CD14-positive monocyte (primary cell): ENCODE measurements at places on chromosomes 4 and X. TPM values are rescaled to one million over a fixed set of nuclear protein-coding genes. Genes with fewer than 3 reads are reported as not detected.

GRCh38 chrX:17814557-17814956 lies 46.5 kb downstream of the RAI2 start:
- DNase-seq: no peak

DNA sequence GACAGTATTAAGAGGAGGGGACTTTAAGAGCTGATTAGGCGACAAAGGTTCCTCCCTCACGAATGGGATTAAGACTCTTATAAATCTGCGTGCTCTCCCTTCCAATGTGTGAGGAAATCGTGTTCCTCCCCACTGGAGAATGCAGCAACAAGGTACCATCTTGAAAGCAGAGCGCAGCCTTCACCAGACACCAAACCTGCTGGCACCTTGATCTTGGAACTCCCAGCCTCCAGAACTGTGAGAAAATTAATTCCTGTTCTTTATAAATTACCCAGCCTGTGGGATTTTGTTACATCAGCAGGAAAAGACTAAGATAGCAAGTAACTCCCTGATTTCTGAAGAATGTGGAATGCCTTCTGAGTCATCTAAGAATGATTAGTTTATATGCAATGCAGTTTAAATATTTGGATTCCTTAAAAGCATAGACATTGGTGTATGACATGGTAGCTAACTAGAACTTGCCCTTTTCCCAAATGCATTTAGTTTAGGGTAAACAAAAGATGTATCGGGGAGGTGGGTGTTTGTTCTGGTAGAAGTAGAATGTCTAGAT lies 86.1 kb downstream of the USP46 start:
- no peak for DNase-seq

DNA sequence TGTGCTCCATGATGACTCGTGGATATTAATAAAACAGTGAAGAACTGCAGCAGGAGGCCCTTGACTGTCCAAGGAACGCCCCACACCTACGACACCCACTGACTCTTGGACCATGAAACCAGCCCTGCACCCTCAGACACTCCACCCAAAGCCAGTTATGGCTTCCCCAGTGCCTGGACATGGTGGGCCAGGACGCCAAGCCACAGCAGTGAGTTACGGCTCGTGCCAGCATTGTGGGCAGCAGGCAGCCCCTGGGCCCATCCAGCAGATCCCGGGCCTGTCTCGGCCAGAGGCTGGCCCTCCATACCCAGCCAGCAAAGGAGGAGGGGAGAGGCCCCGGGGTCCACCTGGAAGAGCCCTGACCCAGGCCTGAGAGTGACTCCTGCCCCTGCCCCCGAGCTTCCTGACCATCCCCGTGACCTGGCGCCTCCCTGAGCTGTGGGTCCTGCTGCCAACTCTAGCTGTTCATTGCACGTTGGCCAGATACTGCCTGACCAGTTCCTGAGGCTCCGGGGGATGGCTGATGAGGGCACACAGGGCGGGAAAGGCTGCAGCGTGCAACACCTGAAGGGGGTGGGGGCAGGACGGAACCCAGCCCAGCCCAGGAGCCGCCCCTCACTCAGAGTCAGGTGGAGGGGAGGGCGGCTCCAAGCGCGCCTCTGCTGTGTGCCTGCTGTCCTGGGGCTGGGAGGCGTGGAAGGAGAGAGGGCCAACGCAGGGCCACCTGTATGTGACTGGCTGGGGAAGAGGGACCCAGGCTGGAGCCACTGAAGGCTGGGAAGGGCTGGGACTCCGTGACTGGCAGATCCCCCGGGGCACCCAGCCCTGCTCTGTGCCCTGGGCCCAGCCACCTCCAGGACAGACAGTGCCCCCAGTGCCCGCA lies 739 bp downstream of the SLC49A3 start:
- no peak for DNase-seq

GRCh38 chrX:154417157-154417556 lies 5.8 kb downstream of the TAFAZZIN start:
- DNase-seq: no peak

- no peak for DNase-seq
Observed at GRCh38 chr4:160372390-160372789, 1269.5 kb downstream of the RAPGEF2 start.

DNA sequence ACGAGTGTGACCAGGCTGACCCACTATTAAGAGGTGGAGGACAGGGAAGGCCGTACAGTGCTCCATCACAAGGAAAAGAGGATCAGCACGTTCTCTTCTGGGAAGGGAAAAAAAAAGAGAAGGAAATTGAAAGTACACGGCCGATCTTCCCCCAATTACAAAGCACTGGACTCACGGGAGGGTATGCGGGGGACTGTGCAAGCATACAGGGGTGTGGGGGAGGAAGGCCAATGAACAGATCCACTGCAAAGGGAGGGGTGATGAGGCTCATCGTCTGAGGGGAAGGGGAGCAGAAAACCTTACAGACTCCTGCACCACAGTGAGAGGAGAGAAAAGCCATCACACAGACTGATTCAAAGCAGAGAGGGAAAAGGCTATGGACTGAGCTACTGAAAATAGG lies 1.1 kb downstream of the ELK1 start:
- no peak for DNase-seq

- no peak for DNase-seq
Observed at GRCh38 chr4:111323916-111324315, 701.0 kb upstream of the PITX2 start.

DNA sequence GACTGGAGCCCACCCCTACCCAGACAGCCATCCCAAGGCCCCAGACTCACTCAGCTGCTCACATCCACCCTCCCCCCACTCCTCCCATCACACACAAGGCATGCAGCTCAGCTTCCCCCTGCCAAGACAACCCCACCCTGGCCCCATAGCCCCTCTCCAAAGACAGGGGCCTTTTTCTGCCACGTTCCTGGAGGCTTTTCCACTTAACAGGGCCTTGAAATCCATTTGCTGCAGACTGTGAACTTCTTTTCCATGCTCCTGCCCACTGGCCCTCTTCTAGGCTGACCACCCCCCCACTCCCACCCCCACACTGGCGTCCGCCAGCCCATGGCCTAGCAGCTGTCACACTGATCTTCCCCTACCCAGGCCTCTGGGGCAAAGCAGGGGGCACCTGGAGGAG lies 76.0 kb downstream of the PJA1 start:
- DNase-seq: no peak

CTAG2 gene
- not detected for polyA plus RNA-seq

SERTM2 gene
- polyA plus RNA-seq: not detected

NEIL3 gene
- 0.85 TPM for polyA plus RNA-seq

RNF150 gene
- not detected in 2 replicates for polyA plus RNA-seq
